ENCODE measurements at places on chromosomes 6 and 20.
A peak's percentile ranks its signal among the peaks of the same experiment; 100 is the strongest.

- DNase-seq, result peak; percentile 14
These were observed 567 bp upstream of the SLC18B1 start for GRCh38 chr6:132798869-132799538.

DNA sequence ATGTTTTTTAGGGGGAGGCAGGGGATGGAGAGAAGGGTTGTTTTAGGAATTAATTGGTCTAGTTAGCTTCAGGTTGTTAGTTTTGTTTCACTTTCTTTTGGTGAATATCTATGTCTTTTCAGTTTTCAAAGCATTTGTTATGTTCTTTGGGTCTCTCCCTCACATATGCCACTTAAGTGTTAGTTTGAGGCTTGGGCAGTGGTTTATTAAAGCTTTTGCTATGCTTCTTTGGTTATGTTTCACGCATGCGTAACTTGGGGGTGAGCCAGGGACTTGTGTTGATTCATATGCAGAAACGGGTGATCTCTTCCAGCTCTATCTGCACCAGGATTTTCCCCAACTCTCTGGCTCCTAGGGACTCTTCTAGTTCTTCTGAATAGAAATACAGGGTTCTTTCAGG lies 11.4 kb upstream of the MMS22L start:
- no peak for DNase-seq

- DNase-seq, result no peak
These were observed 187.1 kb downstream of the SOX4 start for GRCh38 chr6:21780679-21781078.

DNA sequence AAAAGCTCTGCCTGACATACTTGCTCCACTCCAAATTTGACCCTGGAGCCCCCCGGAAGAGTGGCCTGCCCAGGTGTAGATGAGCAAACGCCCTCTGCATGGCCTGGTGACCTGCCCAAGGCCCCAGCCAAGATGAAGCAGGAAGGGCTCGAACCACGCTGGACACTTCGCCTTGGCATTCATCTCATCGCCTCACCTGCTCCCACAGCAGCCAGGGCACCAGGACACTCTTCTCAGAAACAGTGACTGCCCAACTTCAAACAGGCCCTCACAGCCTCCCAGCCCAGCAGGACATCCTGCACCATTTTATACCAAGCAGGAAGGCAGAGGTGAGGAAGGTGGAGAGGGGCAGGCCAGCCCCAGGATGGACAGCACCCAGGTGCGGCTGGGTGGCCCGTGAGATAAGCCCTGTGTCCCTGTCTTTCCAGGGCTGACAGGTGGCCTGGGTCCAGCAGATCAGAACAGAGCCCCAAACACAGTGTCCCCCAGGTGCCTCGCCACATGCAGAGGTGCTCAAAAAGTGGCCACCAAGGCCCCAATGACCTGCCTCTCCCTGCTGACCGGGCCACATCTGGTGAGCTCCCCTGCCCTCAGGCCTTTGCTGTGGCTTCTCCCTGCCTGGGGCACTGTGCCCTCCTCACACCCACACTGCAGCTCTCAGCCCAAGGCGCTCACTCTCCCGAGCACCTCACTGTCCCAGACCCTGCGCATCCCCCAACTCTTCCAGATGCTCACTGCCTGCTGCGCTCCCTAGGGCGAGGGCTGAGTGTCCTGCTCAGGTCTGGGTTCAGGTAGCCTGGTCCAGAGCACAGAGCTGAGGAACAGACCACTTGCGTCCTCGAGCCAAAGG lies 7.2 kb downstream of the ACSS1 start:
- no peak for DNase-seq

- DNase-seq, result no peak
These were observed 187.7 kb upstream of the BMP2 start for GRCh38 chr20:6579824-6580223.

- DNase-seq, result no peak
These were observed 63.2 kb downstream of the PDE10A start for GRCh38 chr6:165599596-165600487.

- DNase-seq, result no peak
These were observed at the start of gene SCGN for GRCh38 chr6:25652007-25652515. Gene SCGN (plus strand): TSS chr6:25652215. CDS start chr6:25652404, 189 bp downstream.

GRCh38 chr20:17391127-17391771 lies 139.9 kb downstream of the BFSP1 start:
- no peak for DNase-seq

GRCh38 chr20:3775457-3776108 lies 5.7 kb downstream of the SPEF1 start:
- no peak for DNase-seq

DNA sequence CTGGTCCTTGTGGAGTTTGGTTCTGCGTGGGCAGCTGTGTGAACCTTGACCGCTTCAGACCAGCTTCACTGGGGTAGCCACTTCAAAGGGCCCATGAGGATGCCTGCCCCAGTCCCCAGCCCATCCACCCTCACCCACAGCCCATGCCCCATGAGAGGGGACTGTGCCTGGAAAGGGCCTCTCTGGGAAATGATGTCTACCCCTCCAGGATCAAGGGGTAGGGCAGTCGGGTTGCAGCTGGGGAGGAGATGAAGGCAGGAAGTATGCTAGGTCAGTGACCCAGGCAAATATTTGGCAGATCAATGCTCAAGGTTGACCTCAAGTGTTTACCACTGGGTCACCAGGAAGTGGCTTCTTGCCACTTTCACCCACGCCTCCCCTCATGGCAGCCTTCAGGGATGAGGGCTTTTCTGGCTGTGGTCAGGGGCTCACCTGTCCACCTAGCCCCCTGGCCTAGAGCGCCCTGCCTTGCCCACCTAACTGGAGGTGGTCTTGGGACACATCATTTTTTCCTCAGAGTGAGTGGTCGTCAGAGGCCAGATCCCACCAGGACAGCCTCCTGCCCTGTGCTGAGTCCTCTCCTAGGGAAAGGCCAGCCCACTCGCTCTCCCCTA lies 109.5 kb downstream of the SNX5 start:
- no peak for DNase-seq

GRCh38 chr20:32201977-32202363 lies 5.6 kb downstream of the PLAGL2 start:
- DNase-seq, result no peak

GRCh38 chr6:72712910-72713309 lies 91.0 kb downstream of the KCNQ5 start:
- no peak for DNase-seq

All from caudate nucleus (tissue), 63 donors.